ENCODE measurements at places on chromosomes 6 and 20. TPM values are rescaled to one million over a fixed set of nuclear protein-coding genes. Genes with fewer than 3 reads are reported as not detected.

Gene IL20RA
- 2.3 TPM for total RNA-seq

Gene MICA
- total RNA-seq = 15.0 TPM

Gene PPIL4
- total RNA-seq = 18.0 TPM

Gene PRSS16
- not detected for total RNA-seq

- DNase-seq = no peak
Observed at GRCh38 chr20:25324412-25324811, 66.2 kb downstream of the ABHD12 start.

DNA sequence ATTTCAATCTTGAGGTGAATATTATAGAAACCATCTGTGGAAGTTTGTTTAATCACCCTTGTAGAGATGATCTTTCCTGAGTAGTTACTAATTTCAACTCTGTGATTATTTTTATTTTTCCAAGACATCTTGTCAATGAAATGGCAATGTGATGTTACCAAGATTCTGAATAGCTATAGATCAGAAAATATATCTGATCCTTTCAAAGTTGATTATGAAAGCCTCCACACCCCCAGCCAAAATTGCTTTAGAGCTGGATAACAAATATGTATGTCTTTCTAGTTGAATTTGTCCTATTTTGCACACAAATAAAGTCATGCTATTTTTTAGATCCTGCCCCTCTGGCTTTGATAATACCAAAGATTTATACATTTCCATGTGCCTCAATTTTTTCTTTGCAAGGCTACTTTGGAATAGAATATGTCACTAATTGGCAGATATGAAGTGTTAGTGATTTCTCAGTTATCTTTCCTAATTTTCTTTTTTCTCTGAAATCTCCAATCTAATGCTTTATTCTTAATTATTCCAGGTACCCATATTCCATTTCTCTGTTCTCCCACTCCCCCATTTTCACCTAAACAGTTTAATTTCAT lies 5.0 kb downstream of the SIM1 start:
- DNase-seq = no peak

DNA sequence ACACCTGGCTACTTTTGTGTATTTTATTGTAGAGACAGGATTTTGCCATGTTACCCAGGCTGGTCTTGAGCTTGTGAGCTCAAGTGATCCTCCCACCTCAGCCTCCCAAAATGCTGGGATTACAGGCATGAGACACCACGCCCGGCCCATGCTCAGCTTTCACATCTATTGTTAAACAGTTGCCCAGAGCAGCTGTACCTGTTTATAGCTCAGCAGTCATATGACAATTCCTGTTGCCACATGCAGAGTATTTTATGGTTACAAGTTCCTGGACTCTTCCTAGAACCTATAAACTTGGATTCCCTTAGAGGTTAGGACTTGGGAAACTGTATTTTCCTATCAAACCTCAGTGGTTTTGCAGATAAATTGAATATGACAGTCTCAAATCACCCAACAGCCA lies 188.3 kb upstream of the KCNG1 start:
- DNase-seq = no peak

DNA sequence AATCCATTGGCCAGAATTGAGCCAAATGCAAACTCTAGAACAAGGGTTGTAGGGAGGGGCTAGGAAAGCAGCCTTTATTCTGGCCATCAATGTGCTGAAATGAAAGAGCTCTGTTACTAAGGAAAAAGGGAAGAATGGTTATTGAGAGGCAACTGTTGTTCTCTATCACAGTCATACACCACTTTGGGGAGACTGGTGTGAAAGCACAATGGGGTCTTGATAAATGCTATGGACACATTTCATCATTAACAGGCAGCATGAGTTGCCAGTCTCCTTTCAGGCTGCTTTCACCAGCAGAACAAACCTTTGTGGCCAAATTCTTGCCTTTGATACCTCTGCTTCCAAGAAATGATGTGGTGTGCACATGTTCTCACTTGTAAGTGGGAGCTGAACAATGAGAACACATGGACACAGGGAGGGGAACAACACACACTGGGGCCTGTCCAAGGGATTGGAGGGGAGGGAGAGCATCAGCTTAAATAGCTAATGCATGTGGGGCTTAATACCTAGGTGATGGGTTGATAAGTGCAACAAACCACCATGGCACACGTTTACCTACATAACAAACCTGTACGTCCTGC lies 86.2 kb downstream of the CDS2 start:
- no peak for DNase-seq

- DNase-seq = no peak
Observed at GRCh38 chr6:90107771-90108282, 188.8 kb downstream of the BACH2 start.

GRCh38 chr6:156905801-156906200 lies 128.6 kb downstream of the ARID1B start:
- no peak for DNase-seq

DNA sequence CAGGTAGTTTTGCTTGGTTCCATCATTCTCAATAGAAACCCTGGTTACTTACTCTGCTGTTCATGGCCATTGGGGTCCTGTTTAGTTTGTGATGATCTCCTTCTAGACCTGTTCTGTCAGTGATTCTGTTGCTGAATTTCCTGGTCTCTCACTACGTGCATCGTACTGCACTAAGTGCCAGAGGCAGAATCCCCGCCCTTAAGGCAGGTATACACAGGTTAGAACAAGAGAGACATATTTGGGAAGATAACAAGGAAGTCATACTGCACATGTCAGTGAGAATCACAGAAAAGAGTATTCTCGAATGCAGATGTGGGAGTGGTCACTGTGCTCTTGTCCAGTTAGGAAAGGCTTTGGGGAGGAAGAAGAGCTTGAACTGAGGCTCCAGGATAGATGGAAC lies 148.1 kb upstream of the MYLIP start:
- DNase-seq = no peak
